BJ (cell line): ENCODE measurements at places on chromosomes 2 and 18.

DNA sequence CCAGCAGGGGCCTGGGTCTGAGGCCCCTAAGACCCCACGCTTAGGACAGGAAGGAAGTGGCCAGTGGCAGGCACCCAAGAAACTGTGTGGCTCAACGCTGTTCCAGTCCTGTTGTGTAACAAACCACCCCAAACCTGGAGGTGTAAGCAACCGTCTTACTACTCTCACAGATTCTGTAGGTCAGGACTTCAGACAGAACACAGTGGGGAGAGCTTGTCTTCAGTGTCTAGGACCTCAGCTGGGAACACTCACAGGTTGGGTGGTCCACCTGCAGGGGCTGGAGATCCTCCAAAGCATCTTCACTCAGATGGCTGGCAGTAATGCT is 123.0 kb downstream of the KLHL29 start:
- no peak for DNase-seq

GRCh38 chr2:86020984-86021383 is 84.7 kb downstream of the POLR1A start:
- DNase-seq: no peak

DNA sequence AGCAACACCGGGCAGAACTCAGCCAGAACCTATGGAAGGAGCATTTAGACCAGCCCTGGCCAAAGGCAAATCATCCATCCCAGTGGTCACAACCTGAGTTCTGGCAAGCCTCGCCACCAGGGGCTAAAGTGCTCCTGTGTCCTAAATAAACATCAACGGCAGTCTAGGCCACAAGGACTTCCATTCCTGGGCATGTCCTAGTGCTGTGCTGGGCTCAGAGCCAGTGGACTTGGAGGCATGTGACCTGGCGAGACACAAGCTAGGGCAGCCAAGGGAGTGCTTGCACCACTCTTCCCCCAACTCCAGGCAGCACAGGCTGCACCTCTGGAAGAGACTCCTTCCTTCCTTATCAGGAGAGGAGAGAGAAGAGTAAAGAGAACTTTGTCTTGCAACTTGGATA is 69.0 kb downstream of the ST6GAL2 start:
- no peak for DNase-seq

DNA sequence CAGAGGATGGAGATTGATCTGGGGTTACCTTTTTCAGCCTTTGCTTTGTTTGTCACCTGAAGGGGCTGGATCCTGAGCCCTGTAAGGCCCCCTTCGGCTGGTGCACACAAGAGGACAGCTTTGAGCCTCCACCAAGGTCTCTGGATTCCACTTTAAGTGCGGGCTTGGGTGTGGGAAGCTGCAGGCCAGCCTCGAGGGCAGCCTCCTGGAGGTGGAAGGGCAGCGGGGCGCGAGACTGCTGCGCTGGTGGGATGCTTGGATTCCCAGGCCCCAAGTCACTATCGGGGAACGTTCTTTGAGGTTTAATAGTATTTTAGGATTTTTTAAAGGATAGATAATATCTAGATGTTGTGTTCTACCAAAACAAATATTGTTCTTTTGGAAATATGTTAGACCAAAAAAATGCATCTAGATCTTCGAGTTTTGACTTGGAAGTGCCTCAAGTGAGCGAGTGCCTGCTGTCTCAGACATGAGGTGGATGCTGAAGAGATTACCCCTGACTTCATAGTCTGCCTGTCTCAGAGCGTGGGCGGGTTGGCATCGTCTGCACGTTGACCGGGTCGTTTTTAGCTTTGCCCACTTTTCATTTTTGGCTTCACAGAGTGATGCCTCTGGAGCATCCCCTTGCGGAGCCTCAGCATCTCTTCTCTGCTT is 113.8 kb downstream of the AGAP1 start:
- DNase-seq: no peak

DNA sequence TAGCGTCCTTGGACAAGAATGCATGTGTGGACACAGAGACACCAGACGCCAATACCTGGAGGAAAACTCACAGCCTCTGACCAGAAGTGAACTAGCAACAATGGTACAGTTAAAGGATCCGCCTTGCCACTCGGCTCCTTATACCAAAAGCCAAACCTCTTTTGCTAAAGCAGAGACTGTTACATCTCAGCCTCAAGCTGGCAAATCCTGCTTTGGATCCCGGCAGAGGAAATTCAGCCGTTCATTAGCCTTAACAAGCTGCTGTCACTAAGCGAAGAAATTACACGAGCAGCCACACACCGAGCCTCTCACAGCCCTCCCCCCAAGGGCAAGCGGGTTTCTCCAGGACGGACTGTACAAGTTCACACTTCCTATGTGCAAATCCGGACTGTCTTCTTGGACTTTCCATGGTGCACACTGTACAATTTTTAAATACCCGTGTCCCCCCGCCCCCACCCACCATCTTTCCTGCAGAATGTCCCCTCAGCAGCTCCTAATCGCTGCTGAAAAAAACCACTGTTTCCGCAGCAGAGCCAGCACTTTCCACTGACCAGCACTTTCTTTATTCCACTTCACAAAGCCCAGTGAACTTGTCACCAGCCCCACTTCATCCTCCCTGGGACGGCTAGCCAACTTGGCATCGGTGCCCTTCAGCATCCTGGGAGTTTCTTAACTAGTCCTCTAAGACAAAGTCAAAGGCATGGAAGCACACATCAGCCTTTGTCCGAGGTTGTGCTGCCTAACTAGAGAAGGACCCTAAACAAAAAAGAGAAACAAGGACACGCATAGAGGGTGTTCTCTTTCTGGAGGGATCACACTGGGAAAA is 1.5 kb downstream of the KLF7 start:
- no peak for DNase-seq

DNA sequence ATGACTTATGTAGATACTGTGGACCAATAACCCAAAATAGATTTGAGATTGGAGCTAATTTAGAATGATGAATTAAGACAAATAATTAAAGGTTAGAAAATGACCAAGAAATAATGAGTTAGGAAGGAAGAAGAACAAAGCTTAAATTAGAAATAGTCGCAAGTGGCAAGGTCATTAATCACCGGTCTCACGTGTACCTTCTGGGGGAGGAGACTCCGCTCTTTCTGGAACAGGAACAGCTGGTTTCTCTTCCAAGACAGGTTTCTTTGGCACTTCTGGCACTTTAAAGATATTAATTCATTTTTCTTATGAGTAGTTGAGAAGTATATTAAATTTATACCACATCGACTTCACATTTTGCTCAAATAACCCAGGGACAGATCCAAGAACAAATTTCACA is 156.7 kb downstream of the TTN start:
- no peak for DNase-seq

DNA sequence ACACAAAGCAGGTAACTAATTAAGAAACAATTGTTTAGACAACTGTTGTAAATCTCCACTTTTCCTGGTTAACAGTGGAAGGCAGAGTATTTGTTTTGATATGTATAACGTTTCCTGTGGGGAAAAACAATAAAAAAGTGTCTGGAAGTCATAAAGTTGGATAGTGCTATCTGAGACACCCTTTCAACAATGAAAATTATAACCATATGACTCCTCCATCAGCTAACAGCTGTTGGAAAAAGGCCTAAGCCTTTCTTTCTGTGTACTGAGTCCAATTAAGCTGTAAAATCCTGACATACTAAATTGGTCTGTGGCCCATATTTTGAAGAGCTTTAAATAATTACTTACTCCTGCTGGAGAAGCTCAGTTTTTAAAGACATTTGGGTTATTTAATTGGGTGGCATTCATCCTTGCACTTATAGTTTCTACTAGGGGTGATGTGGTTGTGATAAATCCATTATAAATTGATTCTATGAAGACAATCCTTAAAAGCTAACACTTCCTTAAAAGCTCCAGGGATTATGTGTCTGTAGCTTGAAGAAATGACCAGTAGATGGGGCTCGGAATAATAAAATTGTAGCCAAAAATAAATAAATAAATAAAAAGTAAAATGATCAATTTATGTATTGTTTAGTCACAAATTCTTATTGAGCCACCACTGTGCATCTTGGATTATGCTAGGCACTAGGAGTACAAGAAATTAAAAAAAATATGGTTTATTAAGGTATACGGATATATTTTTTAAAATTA is 698.1 kb upstream of the NXPH2 start:
- DNase-seq: no peak

GRCh38 chr2:83933749-83934148 is 525.3 kb downstream of the SUCLG1 start:
- no peak for DNase-seq

GRCh38 chr2:146634230-146635097 is 1210.4 kb upstream of the ACVR2A start:
- peak; percentile 28 for DNase-seq

GRCh38 chr18:3494245-3494526 is 44.2 kb downstream of the TGIF1 start:
- DNase-seq: no peak

DNA sequence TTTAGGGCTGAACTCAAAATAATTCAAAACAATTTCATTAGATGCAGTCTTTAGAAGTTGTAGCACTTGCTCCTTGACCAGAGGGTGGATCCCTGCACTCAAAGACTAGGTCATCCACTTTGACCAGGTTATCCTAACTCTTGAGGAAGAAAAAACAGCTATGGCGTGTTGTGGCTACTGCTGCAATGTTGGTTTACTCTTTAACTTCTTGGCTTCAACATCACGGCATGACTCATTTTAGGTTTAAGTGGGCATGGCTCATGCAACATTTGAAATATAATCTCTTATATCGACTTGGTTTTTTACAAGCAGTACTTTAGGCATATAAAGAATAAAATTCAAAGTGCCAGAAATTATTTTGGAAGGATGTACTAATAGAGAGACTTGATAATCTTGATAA is 35.4 kb downstream of the ANKRD29 start:
- peak; percentile 65 for DNase-seq

- DNase-seq: no peak
These were observed 131.3 kb upstream of the MGAT5 start for GRCh38 chr2:134122610-134123009.

DNA sequence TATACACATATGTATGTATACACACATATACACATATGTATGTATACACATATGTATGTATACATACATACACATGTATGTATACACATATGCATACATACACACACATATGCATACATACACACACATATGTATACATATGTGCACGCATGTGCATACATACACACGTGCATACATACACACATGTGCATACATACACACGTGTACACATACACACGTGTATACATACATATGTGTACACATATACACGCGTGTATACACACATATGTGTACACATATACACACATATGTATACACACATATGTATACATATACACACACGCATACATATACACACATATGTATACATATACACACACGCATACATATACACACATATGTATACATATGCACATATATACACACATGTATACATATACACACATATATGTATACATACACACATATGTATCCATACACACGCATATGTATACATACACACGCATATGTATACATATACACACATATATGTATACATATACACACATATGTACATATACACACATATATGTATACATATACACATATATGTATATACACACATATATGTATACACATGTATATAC is 21.5 kb downstream of the NABP1 start:
- no peak for DNase-seq

DNA sequence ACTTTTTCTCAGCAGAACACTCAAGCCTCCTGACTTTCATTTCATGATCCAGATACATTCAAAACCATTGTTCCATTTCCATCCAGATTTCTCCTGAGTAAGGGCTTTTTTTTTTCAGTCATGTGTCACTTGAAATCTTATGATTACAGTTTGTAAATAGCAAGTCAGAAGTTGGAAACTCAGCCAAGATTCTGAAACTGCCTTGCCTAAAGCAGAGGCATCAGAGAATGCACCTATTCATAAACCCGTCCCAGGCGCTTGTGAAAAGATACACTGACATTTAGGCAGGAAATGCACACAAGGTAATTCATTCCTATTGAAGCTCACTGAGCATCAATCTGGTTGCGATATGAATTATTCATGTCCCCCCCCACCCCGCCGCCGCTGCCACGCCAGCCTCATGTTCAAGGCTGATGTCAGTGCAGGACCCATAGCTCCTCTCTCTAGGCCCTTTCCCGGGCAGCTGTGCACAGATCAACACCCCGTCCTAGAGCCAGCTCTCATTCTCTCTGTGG is 30.4 kb upstream of the MGAT4A start:
- DNase-seq: no peak
